ENCODE measurements at places on chromosomes 7 and 10.

GRCh38 chr7:129530795-129531391 lies 28.6 kb downstream of the SMKR1 start:
- no peak for DNase-seq

GRCh38 chr7:143387156-143387975 lies 6.2 kb downstream of the ZYX start:
- DNase-seq: no peak

DNA sequence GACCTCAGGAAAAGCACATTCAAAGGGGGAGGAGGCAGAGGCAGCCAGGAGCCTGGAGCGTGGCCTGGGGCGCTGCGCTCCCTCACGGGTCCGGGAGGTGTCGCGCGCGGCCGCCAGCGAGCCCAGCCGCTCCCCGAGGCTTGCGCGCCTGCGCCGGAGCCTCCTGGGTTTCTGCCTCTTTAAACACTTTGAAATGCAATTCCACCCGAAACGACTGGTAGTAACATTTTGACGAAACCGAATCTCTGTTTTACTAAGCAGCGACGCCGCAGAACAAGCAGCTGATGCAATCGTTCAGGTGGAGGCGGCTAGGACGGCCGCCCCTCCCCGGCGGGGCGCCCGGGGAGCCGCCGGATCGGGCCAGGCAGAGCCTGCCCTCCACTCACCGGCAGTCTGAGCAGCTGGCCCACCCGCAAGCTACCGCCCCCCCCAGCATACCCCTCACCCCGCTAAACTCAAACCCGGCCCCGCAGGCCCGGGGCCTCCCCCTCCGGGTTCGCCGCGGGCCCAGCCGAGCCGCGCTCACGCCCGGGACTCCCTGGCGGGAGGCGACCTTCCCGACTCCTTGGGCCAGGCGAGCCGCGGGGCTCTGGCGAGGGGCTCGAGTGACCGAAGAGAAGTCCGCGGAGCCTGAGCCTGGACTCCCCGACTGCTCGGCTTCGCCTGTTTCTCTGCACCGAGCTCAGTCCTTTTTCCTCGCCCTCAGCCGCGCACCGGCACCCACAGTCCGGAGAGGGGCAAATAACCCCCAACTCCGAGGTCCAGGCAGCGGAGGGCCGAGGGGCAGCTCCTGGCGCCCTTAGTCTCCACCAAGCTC lies 3.2 kb downstream of the MKX start:
- DNase-seq: peak; percentile 35

DNA sequence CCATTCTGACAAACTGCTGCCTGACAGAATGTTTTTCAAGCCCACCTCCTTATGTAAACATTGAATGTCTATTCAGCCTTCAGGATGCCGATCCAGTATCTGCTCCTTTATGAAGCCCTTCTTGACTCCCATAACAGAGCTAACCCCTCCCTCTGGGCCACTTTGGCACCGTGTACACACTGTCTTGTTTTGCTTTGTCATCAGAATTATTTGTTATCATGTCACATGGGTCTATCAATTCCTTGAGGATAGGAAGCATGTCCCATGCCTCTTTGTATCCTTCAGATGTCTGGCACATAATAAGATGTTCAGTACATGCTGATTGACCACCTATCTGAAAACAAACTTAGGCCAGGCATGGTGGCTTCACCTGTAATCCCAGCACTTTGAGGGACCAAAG lies 92.3 kb downstream of the PRLHR start:
- no peak for DNase-seq

DNA sequence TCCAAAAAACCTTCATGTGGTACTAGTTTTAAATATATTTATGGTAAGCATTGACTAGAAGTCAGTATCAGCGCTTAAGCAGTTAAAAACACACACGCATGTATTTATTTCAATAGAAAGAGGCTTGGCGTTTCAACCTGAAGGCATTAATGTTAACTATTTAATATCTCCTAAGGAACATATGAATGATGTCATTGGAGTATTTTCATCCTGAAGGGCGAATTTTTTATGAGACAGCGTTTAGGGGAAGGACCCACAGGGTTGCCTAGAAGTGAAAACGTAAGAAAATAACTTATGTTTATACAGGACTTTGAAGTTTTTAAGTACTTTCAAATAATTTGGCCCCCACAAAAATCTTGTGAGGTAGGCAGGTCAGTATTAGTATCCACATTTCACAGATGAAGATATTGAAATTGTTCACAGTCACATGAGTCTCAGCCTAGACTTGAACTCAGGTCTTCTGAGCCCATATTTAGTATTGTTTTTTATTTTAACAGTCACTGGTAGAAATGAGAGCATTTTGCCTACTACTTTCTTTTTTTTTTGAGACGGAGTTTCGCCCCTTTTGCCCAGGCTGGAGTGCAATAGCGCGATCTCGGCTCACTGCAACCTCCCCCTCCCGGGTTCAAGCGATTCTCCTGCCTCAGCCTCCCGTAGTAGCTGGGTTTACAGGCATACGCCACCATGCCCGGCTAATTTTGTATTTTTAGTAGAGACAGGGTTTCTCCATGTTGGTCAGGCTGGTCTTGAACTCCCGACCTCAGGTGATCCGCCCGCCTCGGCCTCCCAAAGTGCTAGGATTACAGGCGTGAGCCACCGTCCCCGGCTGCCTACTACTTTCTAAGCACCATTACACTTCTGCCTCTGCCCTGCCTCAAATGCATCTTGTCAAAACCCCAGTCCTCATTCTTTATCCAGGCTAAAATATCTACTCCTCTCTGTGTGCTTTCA lies 1.8 kb downstream of the SLK start:
- no peak for DNase-seq

DNA sequence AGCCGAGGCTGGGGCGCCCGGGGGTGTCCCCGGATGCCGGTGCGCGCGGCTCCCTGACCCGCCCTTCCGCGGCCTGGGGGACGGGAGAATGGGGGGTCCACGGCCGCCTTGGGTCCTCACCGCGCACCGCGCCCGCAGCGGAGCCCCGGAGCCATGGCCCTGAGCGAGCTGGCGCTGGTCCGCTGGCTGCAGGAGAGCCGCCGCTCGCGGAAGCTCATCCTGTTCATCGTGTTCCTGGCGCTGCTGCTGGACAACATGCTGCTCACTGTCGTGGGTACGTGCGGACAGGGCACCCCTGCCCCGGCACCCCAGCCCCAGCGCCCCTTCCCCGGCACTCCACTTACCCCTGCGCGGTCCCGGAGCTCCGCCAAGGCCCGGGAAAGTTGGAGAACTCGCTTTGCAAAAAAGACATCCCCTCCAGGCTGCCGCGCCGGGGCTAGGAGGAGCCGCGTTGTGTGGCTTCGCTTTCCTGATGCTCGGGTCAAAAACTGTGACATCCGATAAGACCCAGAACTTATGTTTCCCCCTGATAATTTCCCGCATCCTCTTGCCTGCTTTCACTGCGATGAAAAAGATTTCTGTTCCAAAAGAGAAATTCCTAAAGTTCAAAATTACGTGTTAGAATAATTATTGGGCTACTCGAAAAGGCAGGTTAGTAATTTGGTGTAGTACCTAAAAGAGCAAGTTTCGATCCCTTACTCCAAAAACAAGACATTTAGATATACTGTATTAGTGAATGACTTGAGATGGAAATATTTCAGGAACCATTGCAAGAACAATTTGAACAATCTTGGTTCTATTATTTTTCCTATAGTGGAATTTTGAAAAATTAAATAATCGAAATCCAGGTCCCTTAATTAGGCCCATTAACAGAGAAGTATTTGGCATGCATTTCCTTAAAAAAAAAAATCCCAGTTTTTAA lies 888 bp downstream of the SLC18A2 start:
- no peak for DNase-seq

- no peak for DNase-seq
These were observed 95.2 kb upstream of the DNAAF5 start for GRCh38 chr7:631291-631711.

DNA sequence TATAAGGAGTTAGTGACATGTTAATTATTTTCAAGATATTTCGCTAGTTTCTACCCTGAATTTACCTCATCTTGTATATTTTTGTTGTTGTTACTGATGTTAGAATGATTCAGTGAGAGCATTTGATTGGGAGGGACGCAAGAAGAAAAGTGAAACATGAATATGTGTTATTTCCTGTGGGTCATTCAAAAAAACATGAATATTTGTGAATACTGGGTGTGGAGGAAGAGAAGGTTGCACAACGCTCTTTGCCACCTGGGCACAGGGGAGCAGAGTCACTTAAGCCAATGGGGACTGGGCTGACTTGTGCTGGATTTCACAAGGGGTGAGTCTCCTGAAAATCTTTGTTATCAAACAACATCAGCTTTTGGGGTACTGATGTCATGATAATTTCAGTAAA lies 39.5 kb downstream of the AGK start:
- no peak for DNase-seq

DNA sequence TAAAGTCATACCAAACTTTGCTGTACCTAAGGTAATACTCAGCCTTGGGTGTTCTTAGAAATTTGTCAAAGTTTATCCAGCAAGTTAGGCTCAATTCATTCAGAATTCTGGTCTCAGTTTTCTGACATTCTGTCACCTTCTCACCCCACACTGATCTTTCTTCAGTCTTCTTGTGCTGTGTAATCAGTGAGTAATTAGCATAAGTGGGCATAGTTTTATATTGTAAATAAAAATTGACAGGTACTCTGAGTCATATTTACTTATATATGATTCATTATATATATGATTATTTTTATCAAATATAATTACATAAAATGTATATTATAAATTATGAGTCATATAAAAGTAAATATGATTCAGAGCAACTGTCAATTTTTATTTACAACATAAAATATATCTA lies 170.9 kb upstream of the MAGI2 start:
- no peak for DNase-seq
